Activated T-helper 2 cell treated with anti-CD3 and anti-CD28 coated beads, Interferon-gamma antibody, Interleukin-2, Interleukin-4, amounts not matched to agents 10 μg/mL and 5 μg/mL and 100 μg/mL, durations not matched to agents 14 hours and 24 hours and 36 hours (primary cell): ENCODE measurements at places on chromosomes 13 and 19. TPM values are rescaled to one million over a fixed set of nuclear protein-coding genes. Genes with fewer than 3 reads are reported as not detected.

Gene SIGLEC8
- 0.07 and 0.18 TPM in 2 replicates for total RNA-seq

Gene NRTN
- 0.85 and 0.87 TPM in 2 replicates for total RNA-seq

Gene LIG1
- total RNA-seq = 119 and 125 TPM in 2 replicates

Gene SLC7A10
- not detected in 2 replicates for total RNA-seq

- no peak overlapping the region for H3K27ac ChIP-seq
- no peak overlapping the region for H3K4me3 ChIP-seq
- peaks cover 8% of the 10 kb centered on the region for H3K4me1 ChIP-seq
- DNase-seq = no peak
- peaks cover 2% of the 10 kb centered on the region for H3K36me3 ChIP-seq
Observed at GRCh38 chr13:80339563-80339911, 1.4 kb downstream of the SPRY2 start.

DNA sequence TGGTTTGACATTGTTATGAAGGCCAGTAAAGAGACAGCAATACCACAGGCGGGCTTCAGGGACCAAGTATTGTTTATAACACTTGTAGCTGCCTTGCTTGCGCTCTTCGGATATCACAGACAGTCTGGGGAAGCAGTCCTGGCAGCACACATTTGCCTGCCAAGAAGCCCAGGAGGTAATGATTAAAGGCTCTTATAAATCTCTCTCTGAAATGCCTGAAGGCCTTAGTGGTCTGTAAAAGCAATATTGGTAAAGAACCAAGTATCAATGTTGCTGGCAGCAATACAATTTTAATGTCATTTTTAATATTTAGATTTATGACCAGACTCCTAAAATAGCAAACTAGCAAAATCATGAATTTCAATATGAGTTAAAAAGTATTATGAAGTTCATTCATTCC lies 1312.4 kb downstream of the PCDH9 start:
- H3K4me1 ChIP-seq = no peaks in the 10 kb centered on the region
- H3K4me3 ChIP-seq = no peak overlapping the region
- no peak overlapping the region for H3K27ac ChIP-seq
- no peaks in the 10 kb centered on the region for H3K36me3 ChIP-seq
- H3K27me3 ChIP-seq = no peaks in the 10 kb centered on the region

- H3K36me3 ChIP-seq = no peaks in the 10 kb centered on the region
- H3K27ac ChIP-seq = no peak overlapping the region
- DNase-seq = no peak
- H3K4me3 ChIP-seq = no peak overlapping the region
- peaks cover 2% of the 10 kb centered on the region for H3K27me3 ChIP-seq
Observed at GRCh38 chr13:46372071-46372470, 15.0 kb downstream of the RUBCNL start.

DNA sequence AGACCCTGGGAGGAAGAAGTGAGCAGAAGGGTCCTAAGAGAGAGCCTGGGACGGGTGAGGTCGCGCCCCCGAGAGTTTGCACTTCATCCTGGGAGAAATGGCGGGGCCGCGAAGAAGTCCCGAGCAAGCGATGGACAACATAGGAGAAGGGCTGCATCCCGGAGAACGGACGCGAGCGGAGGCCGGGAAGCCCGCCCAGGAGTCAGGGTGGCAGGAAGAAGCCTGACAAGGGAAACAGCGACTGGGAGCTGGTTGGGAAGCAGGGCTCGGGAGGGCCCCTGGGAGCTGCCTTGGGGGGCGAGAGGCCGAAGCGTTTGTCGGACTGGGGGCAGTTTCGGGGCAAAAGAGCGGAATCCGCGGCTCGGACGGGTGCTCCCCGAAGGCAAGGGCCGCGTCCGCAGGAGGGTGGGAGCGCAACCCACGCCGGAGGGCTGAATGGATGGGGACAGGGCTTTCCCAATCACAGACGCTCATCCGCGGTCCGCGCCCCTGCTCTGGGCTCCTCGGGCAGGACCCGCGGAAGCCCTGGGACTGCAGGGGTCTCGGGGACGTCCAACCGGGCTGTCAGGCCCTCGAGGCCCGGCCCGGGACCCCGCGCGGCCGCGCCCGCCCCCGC lies 469 bp downstream of the ABHD17A start:
- peaks cover 27% of the 10 kb centered on the region for H3K4me1 ChIP-seq
- H3K36me3 ChIP-seq = peaks cover 16% of the 10 kb centered on the region
- H3K27me3 ChIP-seq = no peaks in the 10 kb centered on the region
- H3K27ac ChIP-seq = peak overlapping the region; percentile 96

- no peak for DNase-seq
- H3K36me3 ChIP-seq = no peaks in the 10 kb centered on the region
- no peak overlapping the region for H3K4me3 ChIP-seq
- no peaks in the 10 kb centered on the region for H3K27me3 ChIP-seq
Observed at GRCh38 chr19:29510701-29511265, 15.0 kb upstream of the VSTM2B start.

GRCh38 chr13:51585696-51586095 lies 1.4 kb downstream of the WDFY2 start:
- H3K27me3 ChIP-seq = no peaks in the 10 kb centered on the region
- H3K36me3 ChIP-seq = peaks cover 3% of the 10 kb centered on the region
- peak overlapping the region; percentile 93 for H3K4me3 ChIP-seq
- peaks cover 41% of the 10 kb centered on the region for H3K4me1 ChIP-seq

GRCh38 chr13:99078017-99078771 lies 100.3 kb upstream of the DOCK9 start:
- no peaks in the 10 kb centered on the region for H3K27me3 ChIP-seq
- H3K4me1 ChIP-seq = peaks cover 46% of the 10 kb centered on the region
- no peak for DNase-seq
- H3K4me3 ChIP-seq = no peak overlapping the region
- peaks cover 53% of the 10 kb centered on the region for H3K36me3 ChIP-seq

DNA sequence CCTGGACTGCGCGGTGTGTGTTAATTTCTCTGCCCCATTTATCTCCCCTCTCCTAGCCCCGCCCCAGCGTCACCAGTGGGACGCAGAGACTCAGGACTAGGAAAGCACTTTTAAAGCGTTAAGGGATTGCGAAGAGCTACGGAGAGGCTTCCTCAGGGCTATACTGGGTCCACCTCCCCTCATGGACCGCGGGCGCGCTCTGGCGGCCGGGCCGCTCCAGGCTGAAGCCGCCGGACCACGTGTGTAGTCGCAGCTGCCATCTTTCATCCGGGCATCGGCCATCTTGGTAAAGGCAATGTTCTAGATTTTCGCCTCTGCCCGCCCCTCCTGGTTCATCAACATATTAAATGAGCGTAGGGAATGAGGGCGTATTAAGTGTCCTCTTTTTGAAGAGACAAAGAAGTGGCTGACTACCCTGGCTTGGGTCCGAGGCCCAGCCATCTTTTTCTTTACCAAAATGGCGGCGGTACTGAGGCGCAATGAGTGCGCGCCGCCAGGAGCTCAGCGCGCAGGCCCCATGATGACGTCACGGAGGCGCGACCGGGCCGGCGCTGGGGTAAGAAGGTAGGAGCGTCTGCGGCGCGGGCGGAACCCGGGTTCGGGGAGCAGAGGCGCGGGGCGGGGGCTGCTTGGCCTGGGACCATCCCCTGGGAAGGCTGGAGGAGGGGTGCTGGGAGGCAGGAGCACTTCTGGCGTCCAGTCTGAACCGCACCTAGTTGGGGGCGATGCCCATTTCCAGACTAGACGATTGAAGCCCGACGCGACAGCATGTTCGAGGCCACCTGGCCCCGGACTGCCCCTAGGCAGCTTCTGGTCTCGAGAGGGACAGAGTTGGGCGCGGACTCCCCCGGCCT lies at the start of gene CCDC124:
TSS of gene CCDC124 (plus strand) at position 531 of the 854 bp plus-strand sequence. CDS start 3,406 bp downstream, outside the sequence.
- peaks cover 5% of the 10 kb centered on the region for H3K36me3 ChIP-seq
- H3K27ac ChIP-seq = peak within 1 kb of the TSS; percentile 94
- no peaks in the 10 kb centered on the region for H3K27me3 ChIP-seq
- DNase-seq = peak; percentile 89
- peaks cover 14% of the 10 kb centered on the region for H3K4me1 ChIP-seq

- no peak for DNase-seq
- H3K36me3 ChIP-seq = no peaks in the 10 kb centered on the region
- peaks cover 2% of the 10 kb centered on the region for H3K4me1 ChIP-seq
- no peak overlapping the region for H3K4me3 ChIP-seq
- no peaks in the 10 kb centered on the region for H3K27me3 ChIP-seq
- no peak overlapping the region for H3K27ac ChIP-seq
Observed at GRCh38 chr13:23866420-23867026, 22.7 kb downstream of the MIPEP start.

GRCh38 chr19:18542941-18543813 lies at the start of gene FKBP8:
Gene FKBP8, minus strand, starts transcription at chr19:18543573. Its CDS starts 1,603 bp downstream, at chr19:18541970.
- peak; percentile 91 for DNase-seq
- peaks cover 26% of the 10 kb centered on the region for H3K36me3 ChIP-seq
- H3K4me3 ChIP-seq = peak within 1 kb of the TSS; percentile 95
- H3K4me1 ChIP-seq = peaks cover 14% of the 10 kb centered on the region

DNA sequence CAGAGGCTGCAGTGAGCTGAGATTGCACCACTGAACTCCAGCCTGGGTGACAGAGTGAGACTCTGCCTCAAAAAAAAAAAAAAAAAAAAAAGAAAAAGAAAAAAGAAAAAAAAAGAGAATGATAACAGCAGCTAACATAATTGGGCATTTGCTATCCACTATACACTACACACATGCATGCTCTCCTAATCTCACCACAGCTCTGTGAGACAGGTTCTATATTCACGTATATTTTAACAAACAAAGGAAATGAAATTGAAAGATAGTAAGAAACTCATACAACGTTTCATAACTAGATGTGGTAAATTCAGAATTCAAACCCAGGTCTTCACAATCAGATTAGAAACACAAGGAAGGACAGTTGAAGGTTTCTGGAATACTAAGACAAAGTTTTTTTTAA lies 265.7 kb downstream of the DIAPH3 start:
- no peak for DNase-seq
- H3K27me3 ChIP-seq = no peaks in the 10 kb centered on the region
- peaks cover 13% of the 10 kb centered on the region for H3K4me1 ChIP-seq
- no peak overlapping the region for H3K4me3 ChIP-seq

DNA sequence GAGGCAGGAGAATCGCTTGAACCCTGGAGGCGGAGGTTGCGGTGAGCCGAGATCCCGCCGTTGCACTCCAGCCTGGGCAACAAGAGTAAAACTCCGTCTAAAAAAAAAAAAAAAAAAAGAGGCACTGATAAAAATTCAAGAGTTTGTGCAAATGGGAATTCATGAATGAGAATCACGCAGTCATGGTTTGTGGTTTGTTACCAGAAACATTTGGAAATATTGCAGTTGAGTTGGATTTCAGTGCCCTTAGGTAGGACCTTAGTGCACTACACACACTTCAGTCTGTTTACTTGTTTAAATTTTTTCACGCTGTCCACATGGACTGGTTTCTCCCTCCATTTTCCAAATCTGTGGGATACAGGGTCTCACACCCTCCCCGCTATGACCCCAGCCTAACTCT lies 28.4 kb downstream of the ZNF844 start:
- H3K4me3 ChIP-seq = peak overlapping the region; percentile 83
- H3K36me3 ChIP-seq = peaks cover 27% of the 10 kb centered on the region
- no peaks in the 10 kb centered on the region for H3K27me3 ChIP-seq
- no peak for DNase-seq

DNA sequence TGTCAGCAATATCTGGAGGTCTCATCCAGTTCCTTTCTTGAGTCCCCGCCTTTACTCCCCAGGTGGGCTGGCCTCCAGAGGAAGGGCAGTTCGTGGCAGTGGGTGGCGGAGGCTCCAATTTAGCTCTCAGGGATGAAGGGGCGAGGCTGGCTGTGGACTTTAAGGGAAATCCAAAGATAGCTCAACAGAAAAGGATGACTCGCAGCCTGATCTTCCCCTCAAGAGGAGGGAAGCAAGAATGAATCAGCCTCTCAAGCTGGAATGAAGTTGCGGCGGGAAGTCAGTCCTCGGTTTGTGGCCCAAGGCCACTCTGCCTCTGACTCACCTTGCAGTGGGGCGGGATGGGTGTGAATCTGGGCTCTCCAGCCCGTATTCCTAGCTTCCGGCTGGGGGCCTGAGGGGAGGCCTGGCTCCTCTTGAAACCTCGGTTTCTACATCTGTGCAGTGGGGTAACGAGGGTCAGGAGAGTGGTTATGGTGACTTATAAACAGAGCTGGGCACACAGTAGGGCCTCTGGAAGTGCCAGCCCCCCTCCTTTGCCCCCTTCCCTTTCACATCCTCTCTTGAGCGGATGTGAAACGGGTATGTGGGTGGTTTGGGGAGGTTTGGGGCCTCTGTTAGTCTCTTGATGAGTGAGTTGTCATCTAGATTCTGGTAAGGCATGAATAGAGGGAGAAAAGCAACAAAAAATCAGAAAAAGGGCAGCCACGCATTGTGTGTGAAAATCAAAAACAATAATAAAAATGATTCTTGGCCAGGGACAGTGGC lies 10.5 kb upstream of the SMG9 start:
- no peaks in the 10 kb centered on the region for H3K27me3 ChIP-seq
- H3K27ac ChIP-seq = peak overlapping the region; percentile 74
- peak overlapping the region; percentile 19 for H3K4me3 ChIP-seq
- peaks cover 63% of the 10 kb centered on the region for H3K4me1 ChIP-seq
- DNase-seq = peak; percentile 79

GRCh38 chr19:32866564-32867265 lies 2.9 kb downstream of the SLC7A9 start:
- H3K36me3 ChIP-seq = no peaks in the 10 kb centered on the region
- no peak overlapping the region for H3K27ac ChIP-seq
- H3K4me1 ChIP-seq = no peaks in the 10 kb centered on the region
- no peak for DNase-seq
- H3K4me3 ChIP-seq = no peak overlapping the region
- H3K27me3 ChIP-seq = no peaks in the 10 kb centered on the region

DNA sequence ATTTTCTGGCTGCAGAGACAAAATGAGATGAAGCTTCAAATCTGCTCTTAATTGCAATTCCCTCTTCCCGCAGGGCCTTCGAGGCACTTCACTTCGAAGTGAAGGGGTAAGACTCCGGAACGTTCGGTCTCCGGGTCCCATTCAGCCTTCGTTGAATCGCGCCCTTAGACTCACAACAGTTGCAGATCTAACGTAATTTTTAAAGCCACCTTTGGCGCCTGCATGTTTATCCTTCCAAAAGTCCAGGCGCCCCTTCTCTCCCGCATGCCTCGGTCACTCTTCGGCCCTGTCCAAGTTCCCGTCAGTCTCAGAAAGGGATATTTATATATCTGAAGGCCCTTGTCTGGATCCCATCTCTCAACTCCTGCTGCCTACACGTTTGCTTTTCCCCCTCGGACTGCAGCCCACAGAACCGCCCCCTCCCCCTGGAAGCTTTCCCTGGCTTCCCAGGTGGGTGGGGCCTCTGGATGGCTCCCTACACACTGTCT lies 915 bp upstream of the KCTD12 start:
- peaks cover 31% of the 10 kb centered on the region for H3K27me3 ChIP-seq
- H3K36me3 ChIP-seq = no peaks in the 10 kb centered on the region
- peaks cover 32% of the 10 kb centered on the region for H3K4me1 ChIP-seq
- H3K27ac ChIP-seq = peak overlapping the region; percentile 44

DNA sequence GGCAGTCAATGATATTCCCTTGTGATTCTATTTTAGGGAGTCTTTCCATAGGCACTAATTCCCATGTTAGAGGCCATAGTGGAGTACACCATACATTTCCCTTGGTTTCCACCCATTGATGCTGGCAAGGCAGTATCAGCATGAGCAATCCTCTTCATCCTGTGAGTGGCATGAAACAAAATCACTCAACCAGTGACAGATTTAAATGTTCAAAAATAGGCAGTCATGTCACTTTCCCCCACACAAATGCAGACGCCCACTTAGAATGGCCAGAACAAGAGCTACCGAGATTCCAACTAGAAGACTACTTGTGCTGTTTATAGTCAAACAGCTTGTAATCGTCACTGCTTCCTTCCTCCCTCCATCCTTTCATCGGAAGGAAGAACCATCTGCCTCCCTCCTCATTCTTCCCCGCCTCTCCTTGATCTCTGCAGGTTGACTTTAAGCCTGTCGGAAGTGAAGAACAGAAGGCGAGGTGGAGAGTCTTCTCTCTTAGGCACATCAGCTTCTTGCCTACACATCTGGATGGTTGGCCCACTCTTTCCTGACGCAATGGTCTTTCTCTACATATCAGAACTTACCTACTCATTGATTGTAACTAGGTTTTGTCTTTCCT lies 22.6 kb downstream of the RASL11A start:
- no peak for DNase-seq
- no peak overlapping the region for H3K4me3 ChIP-seq
- H3K27me3 ChIP-seq = no peaks in the 10 kb centered on the region
- H3K36me3 ChIP-seq = no peaks in the 10 kb centered on the region

- no peak for DNase-seq
- no peak overlapping the region for H3K27ac ChIP-seq
- no peaks in the 10 kb centered on the region for H3K36me3 ChIP-seq
Observed at GRCh38 chr13:65990684-65991083, 1239.5 kb downstream of the PCDH9 start.
